ENCODE measurements at places on chromosomes 13 and 19. TPM values are rescaled to one million over a fixed set of nuclear protein-coding genes. Genes with fewer than 3 reads are reported as not detected.

GRCh38 chr13:109717686-109718085 is 68.7 kb downstream of the IRS2 start:
- DNase-seq: no peak

DNA sequence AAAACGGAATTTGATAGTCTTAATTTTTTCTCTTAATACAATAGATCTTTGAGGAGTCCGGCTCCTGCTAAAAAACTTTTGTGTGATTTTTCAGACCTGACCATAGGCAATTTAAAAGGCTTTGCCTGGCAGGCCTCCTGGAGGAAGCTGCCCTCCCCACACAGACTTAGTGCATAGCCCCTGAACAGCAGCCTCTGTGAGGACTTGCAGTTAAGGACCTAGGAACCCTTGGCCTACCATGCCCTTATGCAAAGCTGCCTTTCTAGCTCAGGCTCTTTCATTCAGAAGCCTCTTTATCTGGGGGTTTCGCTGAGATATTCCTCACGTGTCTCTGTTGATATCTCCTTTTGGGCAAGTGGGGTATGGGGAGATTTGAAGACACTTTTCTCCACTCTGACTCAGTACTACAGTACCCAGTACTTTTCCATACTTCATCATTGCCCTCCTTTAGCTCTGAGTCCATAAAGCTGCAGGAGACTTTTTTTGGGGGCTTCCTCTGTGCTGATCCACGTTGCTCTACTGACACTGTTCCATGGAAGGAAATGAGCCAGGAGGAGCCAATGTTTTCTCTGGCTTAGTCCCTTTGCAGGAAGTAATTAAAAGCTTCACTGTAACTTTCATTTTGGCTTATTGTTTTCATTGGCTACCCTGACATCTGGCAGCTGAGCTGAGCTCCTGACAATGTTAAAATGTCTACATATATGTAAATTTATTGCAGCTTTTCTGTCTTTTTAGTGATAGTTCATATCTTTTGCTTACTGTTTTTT is 283.1 kb downstream of the TDRD3 start:
- DNase-seq: no peak

- peak; percentile 73 for DNase-seq
These were observed 9.5 kb upstream of the URAD start for GRCh38 chr13:27997904-27998522.

DNA sequence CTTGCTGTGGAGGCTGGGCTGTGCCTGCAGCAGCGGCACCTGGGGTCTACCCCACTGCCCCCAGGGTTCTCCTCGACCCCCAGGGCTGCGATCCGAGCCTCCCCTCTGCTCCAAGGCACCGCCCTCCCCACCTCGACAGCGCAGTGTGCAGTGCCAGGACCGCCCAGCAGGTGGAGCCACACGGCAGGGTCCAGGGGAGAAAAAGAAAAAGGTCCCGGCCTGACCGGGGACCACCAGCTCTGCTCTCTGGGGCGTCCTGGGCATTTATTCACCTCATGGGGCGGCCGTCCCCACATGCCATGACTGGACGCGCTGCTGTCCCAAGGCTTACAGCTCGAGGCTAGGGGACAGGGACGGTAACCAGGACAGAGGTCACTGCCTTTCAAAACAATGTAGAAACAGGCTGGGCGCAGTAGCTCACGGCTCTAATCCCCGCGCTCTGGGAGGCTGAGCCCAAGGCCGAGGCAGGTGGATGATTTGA is 10.6 kb downstream of the REXO1 start:
- peak; percentile 48 for DNase-seq

DNA sequence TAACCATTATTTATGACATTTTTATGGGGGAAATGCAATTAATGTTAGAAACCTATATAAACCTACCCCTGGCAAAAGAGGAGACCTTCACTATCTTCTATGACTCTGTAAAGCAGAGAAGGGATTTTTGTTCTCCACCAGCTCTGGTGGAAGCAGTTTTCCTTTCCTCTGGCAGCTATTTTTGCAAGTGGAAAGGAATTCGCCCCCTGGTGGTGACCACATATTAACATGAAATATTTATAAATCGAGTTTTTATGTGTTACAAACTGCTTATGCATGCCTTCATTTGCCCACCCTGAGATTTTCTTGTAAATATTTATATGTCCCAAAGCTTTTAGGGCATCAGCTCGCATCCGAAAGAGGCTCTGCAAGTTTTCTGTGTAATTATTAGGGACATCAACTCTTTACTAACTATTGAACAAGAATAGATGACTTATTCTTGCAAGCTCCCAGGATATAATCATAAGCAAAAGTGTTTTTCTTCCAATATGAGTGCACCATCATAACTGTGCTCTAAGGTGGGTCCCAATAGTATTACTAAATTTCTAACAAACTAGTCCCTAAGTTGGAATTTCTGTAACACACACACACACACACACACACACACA is 62.4 kb downstream of the SERTM1 start:
- DNase-seq: peak; percentile 54

DNA sequence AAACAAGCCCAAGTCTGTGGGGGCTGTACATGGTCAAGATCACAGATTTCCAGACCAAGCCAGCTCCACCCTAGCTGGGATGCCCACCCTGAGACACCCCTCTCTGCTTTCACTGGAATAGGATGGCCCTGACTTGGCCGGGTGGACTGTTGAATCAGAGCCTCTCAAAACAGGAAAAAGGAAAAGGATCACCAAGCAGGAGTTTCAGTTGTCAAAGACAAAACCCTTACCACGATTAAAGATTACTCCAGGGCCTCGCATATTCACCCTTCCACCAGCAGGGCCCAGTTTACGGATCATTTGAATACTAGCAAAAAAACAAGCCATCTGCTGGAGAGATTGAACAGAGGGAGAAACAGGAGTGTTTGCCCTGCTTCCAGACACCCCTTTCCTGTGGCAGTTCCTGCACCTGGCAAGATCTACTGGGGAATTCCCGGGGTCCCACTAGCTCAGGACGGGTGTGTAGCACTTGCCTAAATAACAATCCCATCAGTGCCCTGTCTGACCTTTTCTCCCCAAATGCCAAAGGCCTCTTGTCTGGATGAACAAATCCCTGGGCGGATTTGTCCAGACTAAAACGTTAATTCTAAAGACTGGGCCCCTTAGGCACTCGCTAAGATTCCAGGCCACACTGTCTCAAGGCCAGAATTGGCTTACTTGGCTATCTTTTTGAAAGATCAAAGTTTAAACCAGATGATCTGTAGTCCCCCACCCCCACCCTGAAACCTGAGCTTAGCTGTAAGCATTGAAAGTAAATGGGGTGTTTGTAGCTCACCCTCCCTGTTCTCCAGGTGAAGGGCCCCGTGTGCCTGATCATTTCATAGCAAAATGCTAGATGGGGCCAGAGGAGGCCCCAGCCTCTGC is 38.4 kb downstream of the ACTN4 start:
- no peak for DNase-seq

Gene PRX
- 14.8 TPM for total RNA-seq

GRCh38 chr13:42495255-42495654 is 78.7 kb upstream of the TNFSF11 start:
- DNase-seq: no peak

- no peak for DNase-seq
These were observed 16.5 kb upstream of the LATS2 start for GRCh38 chr13:21077788-21078353.

Gene KIR3DL1
- not detected for total RNA-seq

- DNase-seq: no peak
These were observed 126.4 kb downstream of the TNFRSF19 start for GRCh38 chr13:23696610-23697009.

Gene RDH8
- not detected for total RNA-seq

GRCh38 chr13:73741111-73741510 is 393.1 kb downstream of the KLF12 start:
- no peak for DNase-seq

GRCh38 chr19:28881616-28882015 is 331.3 kb downstream of the UQCRFS1 start:
- DNase-seq: no peak

DNA sequence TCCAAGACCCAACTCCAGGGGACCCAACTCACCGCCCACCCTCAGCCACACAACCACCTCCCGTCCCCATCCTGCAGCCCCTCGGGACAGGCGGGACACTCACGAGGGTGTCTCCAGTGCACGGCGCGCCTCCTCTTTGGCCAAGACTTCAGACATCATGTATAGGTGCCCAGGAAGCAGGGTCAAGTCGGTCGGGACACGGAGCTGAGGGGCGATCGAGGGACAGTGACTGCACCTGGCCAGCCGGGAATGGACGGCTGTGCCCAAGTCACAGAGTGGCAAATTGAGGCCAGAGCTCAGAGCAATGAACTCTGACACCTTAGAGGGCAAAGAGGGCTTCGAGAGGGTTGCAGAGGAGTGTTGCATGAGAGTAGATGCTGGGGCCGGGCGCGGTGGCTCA is 8.8 kb downstream of the STAP2 start:
- DNase-seq: no peak

DNA sequence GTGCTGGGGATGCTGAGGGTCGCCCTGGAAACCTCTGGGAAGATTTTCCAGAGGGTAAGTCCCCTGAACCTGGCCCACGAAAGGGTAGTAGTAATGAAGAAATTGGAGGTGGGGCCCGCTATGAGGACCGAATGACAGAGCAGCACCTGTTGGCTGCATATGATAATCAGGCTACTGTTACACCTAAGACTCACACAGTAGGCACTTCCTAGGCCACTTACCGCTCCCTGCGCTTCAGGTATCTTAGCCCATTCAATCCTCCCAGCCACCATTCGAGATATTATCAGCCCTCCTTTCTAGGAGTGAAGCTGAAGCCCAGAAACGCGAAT is 4.3 kb upstream of the LRFN3 start:
- no peak for DNase-seq

- no peak for DNase-seq
These were observed 61.4 kb upstream of the ZNF724 start for GRCh38 chr19:23311551-23311950.

DNA sequence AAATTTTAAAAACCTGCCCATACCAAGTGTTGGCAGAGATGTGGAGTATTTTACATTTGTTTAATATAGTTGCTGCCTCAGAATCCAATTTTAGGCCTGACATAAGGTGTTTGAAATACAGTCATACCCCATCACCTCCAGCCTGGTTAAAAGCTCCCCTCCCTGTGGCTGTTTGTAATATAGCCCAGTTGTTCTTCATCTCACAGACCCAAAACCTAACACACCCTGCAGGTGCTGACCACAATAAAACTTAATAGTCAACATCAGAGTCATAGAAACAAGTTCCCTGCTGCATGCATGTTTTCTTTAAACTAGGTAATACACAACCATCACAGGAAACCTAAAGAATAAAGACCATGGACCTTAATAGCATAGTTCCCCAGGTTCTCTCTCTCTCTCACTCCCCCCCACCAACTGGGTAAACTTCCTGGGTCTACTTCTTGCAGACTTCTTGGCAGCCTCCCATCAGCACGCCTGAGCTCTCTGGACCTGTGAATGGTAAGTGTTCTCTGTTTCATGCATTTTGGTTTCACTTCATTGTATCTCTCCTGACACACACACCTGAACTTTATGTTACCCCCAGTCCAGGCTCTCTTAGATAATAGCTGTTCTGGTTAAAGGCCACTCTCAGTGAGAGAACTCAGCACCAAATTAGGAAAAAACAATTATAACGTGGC is 1369.9 kb downstream of the EFNB2 start:
- no peak for DNase-seq

- peak; percentile 61 for DNase-seq
These were observed 1.4 kb upstream of the PRKD2 start for GRCh38 chr19:46718157-46718933.

- DNase-seq: no peak
These were observed 11.7 kb downstream of the RFX2 start for GRCh38 chr19:6098574-6098973.

Gene C1QTNF9B
- total RNA-seq: not detected

DNA sequence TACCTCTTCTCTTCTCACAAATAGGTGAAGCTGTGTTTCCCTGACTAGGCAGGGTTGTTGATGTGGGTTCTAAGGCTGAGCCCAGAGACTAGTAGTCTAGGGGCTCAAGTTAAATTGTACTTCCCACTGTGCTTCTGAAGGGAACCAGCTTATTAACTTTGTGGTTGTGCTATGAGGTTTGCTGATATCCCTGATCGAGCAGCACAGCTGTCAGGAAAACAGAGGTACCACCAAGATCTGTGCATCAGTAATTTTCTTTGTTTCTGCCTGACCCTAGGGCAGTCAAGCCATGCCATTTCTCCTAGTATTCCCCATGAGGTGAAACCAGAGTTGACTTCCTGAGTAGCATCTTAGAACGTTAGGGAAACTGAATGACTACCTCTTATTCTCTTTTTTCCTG is 853.8 kb upstream of the MIR17HG start:
- no peak for DNase-seq

Gene ZNF99
- total RNA-seq: not detected

Data from body of pancreas (tissue), 4 donors.